ENCODE measurements at places on chromosomes 3 and 15. TPM values are rescaled to one million over a fixed set of nuclear protein-coding genes. Genes with fewer than 3 reads are reported as not detected.

Gene GOLGA8S
- 0.27 TPM for total RNA-seq

Gene BTLA
- total RNA-seq = 0.27 TPM

Gene BFSP2
- total RNA-seq = 0.27 TPM

Gene NOX5
- under 0.01 TPM for total RNA-seq

Gene KCNMB3
- 1.3 TPM for total RNA-seq

Gene IGSF11
- under 0.01 TPM for total RNA-seq

Gene TMC3
- total RNA-seq = not detected

Gene UNC13C
- total RNA-seq = under 0.01 TPM

Gene MPI
- total RNA-seq = 77.3 TPM

Gene CPB1
- total RNA-seq = under 0.01 TPM

Gene ATP6V1A
- total RNA-seq = 35.0 TPM

Gene CORO2B
- under 0.01 TPM for total RNA-seq

Gene P2RY13
- 0.81 TPM for total RNA-seq

Gene TRH
- total RNA-seq = 6.5 TPM

Gene IL16
- total RNA-seq = 44.7 TPM

Gene NEO1
- 0.27 TPM for total RNA-seq

Gene LRRC57
- 18.6 TPM for total RNA-seq

Gene PIGB
- 11.8 TPM for total RNA-seq
